ENCODE measurements at places on chromosomes 1 and 21.
A peak's percentile ranks its signal among the peaks of the same experiment; 100 is the strongest.

DNA sequence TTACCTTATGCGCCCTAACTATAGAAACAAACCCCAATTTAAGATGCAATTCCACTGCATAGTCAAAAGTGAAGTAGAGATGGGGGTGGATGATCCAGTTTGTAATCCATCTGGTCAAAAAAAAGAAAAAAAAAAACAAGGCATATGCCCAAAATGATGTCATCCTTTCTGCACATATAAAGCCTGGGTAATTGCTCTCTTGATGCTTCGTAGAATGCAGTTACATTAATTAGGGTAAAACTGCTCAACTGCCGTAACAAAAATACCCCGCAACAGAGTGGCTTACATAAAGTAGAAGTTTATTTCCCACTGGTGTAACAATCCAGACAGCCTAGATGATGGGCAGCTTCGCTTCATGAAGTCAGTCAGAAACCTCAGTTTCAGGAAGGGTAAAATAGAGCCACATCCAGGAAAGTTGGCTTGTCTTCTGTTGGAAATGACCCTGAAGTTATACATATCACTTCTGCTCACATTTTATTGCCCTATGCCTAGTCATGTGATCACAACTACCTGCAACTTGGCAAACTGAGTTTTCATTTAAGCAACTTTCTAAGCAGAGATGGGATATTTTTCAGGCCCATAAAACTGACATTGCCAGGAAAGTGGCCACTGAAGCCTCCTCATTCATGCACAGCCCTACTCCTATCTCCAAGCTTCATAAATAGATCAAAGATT is 221.7 kb downstream of the C1orf94 start:
- DNase-seq, result no peak

DNA sequence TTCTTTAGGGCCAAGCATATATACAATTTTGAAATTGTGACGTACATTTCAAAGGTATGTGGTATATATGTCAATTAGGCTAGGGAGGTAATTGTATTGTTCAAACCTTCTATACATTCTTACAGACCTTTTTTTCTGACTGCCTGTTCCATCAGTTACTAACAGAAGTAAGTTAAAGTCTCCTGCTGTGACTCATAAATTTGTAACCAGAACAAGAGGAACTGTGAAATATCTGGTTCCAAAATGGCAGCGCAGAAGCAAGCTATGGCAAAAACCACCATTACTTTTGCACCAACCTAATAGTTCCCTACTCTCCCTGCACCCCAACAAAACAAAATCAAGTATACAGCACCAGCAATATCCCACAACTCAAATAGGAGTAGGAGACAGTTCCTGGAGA is 93.6 kb downstream of the ENAH start:
- no peak for DNase-seq

DNA sequence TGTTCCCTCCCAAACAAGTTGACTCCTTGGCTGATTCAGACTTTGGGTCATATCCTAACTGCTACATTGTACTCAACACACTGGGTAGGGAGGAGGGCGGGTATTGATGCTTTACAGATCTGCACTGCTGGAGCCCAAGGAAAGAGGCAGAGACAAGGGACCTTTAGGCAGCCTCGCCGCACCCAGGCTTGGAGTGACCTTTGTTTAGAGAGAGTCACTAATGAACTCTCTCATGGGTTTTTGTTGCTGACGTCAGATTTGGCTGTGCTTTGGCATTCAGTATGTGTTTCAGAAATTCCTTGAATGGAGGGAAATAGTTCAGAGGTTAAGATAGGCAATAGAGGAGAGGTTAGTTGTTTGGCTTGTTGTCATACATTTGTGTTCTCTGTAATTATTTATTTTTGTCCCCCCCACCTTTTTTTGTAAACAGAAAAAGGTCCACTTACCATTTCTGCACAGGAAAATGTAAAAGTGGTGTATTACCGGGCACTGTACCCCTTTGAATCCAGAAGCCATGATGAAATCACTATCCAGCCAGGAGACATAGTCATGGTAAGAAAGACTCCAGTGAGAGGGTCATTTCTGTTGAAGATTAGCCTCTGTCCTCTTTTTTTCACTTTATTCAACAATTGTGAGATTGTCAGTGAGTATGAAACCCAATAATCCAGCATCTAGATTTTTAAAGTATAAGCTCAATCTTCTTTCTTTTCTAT is 116.1 kb downstream of the ATP5PO start:
- DNase-seq, result no peak

DNA sequence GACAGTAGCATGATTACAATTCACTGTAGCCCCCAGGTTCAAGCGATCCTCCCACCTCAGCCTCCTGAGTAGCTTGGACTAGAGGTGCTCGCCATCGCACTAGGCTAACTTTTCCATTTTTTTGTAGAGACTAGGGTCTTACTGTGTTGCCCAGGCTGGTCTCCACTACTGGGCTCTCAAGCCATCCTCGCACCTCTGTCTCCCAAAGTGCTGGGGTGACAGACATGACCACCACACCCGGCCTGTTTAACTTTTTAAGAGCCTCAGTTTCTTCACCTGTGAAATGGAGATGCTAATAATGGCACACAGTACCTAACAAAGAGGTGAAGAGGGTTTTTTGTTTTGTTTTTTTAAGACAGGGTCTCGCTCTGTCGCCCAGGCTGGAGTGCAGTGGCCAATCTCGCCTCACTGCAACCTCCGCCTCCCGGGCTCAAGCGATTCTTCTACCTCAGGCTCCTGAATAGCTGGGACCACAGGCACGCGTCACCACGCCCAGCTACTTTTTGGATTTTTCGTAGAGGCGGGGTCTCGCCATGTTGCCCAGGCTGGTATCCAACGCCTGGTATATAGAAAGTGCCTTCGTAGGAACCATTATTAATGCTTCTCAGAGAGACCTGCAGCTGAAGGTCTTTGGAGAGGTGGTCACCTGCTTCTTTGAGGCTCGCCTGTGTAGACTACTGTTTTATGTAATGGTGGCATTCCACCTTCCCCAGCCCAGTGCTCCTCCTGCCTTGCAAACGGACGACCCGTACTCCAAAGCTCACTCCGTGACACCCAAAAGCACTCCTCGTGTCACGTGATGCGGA is 567 bp downstream of the PMVK start:
- no peak for DNase-seq

GRCh38 chr1:45684402-45684801 is 1.9 kb downstream of the GPBP1L1 start:
- no peak for DNase-seq

DNA sequence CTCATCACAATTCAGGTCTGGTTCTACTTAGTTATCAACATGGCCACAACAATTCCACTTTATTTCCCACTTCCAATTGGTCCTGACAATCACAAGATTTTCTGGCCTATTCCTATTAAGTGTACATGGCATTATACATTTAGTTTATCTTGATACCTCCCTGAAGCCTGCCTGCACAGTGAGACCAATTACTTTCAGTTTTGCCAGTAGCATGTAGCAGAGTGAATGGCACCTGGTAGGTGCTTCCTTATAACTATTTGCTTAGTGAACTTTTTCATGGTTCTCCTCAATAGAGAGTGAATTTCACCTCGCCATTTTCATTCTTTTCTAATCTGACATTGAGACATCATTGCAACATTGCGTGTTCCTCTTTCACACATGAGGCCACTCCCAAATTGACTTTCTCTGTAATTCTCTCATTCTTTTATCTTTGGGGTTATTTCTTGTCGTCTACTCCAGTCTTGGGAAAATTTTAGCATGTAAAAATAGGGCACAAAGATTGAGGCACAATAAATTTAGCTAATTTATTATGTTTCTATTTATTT is 124.3 kb downstream of the DISC1 start:
- DNase-seq, result no peak

DNA sequence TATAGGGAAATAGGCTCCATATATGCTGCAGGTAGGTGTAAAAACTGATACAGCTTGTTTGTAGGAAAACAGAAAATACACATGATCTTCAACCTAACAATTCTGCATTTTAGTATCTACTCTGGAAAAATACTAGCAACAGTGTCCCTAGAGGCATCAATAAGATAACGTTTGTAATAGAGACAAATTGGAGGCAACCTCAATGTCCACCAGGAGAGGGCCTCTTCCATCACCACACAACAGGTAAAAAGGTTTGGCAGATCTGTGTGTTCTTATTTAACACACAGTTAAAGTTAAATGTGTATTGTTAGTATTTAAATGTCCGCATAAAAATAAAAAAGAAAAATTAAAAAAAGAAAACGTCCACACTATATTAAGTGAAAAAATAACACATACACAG is 5.4 kb downstream of the EIF2D start:
- no peak for DNase-seq

GRCh38 chr1:12012560-12013316 is 6.6 kb upstream of the MIIP start:
- DNase-seq, result no peak

GRCh38 chr1:210400043-210400840 is 71.5 kb downstream of the HHAT start:
- DNase-seq, result peak; percentile 58

All from mesothelial cell of epicardium (in vitro differentiated cells).